ENCODE measurements at places on chromosomes 4 and X. TPM values are rescaled to one million over a fixed set of nuclear protein-coding genes. Genes with fewer than 3 reads are reported as not detected.

The PLRG1 gene
- 44.0 TPM for total RNA-seq

The CXCL5 gene
- not detected for total RNA-seq

The CT47B1 gene
- not detected for total RNA-seq

The F8A3 gene
- total RNA-seq, result 3.9 TPM

The S100G gene
- total RNA-seq, result not detected

The PDZD4 gene
- not detected for total RNA-seq

The CENPVL3 gene
- not detected for total RNA-seq

The AR gene
- total RNA-seq, result not detected

The CSAG1 gene
- not detected for total RNA-seq

The NDP gene
- not detected for total RNA-seq

The ETDA gene
- total RNA-seq, result not detected

The AMTN gene
- not detected for total RNA-seq

Data from placental epithelial cell (primary cell).